Fibroblast of the aortic adventitia (primary cell): ENCODE measurements at places on chromosomes 1 and 21. TPM values are rescaled to one million over a fixed set of nuclear protein-coding genes. Genes with fewer than 3 reads are reported as not detected.
A peak's percentile ranks its signal among the peaks of the same experiment; 100 is the strongest.

DNA sequence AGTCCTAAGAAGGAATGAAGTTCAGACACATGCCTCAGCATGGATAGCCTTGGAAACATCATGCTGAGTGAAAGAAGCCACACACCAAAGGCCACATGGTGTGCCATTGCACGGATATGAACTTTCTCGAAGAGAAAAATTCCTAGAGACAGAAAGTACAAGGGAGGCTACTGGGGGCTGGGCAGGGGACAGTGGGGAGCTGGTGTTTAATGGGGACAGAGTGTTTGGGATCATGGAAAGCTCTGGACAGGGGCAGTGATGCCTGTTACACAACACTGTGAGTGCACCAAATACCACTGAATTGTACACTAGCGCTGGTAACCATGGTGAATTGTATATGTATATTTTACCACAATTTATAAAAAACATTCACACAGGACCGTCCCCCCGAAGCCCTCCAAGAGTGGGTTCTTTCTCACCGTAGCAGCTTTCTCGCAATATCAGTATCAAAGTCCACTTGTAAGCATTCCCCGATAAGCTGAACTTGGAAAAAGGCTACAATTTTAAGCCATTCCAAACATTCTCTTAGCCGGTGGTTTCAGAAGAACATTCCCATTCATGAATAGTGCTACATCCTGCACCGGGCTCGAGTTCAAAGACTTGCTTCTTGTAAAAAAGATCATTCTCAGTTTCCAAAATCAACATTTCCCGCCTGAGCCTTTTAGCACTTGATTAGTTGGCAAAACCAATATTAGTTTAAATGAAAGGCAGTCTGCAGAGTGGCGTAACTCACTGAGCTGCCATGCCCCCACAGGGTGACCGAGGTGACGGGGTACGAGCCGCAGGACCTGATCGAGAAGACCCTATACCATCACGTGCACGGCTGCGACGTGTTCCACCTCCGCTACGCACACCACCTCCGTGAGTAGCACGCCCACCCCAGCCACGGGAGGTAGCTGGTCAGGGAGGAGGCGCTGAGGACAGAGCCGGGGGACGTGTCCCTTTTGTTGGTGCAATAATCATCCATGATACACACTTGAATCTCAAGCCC, 31.7 kb downstream of the SIM2 start:
- DNase-seq, result peak; percentile 44

Gene LHX8
- 0.09 TPM in 1 of 2 replicates, not detected in the other for total RNA-seq

GRCh38 chr1:99748419-99748818, 18.0 kb downstream of the FRRS1 start:
- no peak for DNase-seq

DNA sequence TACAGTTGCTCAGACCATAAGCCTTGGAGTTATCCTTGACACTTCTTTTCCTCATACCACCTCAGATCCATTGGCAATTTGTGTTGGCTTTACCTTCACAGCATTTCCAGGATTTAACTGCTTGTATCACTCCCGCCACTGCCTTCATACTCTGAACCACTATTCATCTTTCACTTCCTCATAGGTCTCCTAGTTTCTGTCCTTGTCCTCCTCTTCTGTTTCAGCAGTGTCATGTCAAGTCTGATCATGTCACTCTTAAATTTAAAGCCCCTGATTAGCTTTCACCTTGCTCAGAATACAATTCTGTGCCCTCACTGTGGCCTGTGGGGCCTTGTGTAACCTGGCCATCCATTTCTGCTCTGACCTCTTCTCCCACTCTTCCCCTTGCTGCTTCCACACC, 34.7 kb upstream of the C1orf115 start:
- DNase-seq, result no peak

- DNase-seq, result peak; percentile 64
These were observed 7.7 kb downstream of the PADI1 start for GRCh38 chr1:17212487-17213121.

Gene BGLAP
- 0.18 TPM in 1 of 2 replicates, not detected in the other for total RNA-seq
